ENCODE measurements at places on chromosomes 6 and 20.

- peak; percentile 83 for DNase-seq
Observed at GRCh38 chr20:12171923-12172524, 254.3 kb downstream of the BTBD3 start.

GRCh38 chr20:37686762-37687477 is 6.9 kb upstream of the CTNNBL1 start:
- DNase-seq: no peak

DNA sequence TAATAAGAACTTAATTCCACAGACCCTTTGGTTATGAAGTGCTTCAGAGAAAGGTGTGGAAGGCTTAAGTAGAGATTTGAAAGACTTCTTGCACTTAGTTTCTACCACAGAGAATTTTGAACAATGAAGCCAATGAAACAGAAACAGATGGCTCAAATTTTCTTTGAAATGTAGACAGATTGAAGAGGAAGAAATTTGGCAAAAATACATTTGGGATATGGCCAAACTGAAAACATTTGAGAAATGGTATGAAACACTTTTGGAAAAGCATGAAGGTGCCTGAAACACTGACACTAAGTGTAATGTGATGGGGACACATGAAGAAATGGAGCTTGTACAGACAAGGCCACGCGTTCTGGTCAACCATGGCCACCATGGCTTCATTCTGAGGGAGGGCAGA is 272.4 kb upstream of the EXOC2 start:
- no peak for DNase-seq

- DNase-seq: no peak
Observed at GRCh38 chr6:68226460-68226859, 408.6 kb upstream of the ADGRB3 start.

GRCh38 chr6:106279179-106279578 is 46.4 kb downstream of the ATG5 start:
- DNase-seq: no peak

DNA sequence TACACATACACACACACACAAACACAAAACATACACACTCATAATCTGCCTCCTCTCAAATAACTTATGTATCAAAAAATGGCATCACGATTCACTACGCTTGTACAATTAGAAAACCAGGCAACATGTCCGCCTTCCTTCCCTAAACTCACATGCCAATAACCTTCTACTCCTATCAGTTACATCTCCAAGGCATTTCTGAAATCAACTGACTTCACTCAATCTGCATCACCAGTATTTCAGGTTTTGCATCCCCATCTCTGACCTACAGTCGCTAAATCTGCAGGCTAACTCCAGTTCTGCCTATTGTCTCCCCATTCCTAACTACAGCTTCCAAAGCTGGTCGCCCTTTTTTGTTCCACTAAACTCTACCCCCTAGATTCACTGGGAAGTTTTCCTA is 217.5 kb downstream of the PTPRK start:
- DNase-seq: no peak

DNA sequence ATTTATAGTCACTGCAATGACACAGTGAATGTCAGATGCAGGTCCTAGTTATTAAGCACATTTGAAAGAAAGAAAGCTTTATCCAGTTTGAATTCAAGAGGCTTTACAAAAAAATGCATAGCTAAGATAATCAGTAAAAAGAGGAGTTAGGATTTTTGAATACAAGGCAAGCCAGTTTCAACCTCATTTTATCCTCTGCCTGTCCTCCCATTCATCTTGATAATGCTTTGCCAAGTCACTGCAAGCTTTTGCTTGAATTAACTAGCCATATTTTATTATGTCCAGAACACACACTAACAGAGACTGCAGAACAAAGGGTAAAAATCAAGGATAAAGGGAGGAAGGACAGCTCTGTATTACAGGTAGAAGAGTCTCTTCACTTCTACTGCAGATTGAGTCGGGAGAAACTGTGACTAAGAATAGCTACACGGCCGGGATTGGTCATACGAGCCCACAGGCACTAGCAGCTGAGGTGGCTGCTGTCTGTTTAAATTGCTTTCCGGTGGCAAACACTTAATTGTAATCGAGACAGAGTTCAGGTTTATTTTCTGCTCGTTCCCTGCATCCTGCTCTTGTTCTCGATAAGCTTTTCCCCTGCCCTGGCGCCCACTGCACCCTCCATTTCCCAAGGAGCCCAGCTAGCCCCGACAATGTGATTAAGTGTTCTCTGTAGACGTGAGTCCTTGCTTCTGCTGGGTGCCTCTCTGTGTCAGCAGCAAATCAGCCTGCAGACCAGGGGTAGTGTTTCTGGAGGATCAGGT is 30.5 kb upstream of the AKAP12 start:
- no peak for DNase-seq

DNA sequence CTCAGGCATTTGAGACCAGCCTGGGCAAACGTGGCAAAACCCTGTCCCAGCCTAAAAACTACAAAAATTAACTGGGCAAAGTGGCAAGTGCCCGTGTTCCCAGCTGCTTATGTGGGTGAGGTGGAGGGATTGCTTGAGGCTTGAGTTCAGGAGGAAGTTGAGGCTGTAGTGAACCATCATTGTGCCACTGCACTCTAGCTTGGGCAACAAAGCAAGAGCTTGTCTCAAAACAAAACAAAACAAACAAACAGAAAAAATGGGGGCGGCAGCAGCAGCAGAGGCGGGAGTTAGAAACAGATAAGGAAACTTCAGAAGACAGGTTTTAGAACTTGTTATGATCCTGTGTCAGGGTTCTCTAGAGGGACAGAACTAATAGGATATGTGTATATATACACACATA is 49.0 kb downstream of the SCAF8 start:
- no peak for DNase-seq

DNA sequence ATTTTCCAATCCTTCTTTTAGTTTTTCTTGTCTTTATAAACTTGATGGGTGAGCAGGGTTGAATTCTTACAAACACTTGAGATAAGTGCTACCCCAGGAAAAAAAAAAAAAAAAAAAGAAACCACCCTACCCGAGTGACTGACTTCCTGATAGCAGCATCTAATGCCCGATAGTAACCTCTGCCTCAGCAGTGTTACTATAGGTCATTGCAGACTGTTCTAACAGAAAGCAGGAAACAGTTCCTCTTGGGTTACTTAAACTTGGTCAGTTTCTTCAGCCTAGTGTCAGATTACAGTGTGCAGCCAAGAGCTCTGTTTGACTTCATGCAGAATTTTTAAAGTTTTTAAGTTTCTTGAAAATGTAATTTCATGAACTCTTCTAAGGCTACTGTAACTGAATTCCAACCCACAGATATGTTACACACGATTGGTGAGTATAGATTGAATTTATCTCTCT is 2.1 kb downstream of the MYLIP start:
- DNase-seq: no peak

- DNase-seq: no peak
Observed at GRCh38 chr6:15937602-15938001, 191.3 kb upstream of the MYLIP start.

DNA sequence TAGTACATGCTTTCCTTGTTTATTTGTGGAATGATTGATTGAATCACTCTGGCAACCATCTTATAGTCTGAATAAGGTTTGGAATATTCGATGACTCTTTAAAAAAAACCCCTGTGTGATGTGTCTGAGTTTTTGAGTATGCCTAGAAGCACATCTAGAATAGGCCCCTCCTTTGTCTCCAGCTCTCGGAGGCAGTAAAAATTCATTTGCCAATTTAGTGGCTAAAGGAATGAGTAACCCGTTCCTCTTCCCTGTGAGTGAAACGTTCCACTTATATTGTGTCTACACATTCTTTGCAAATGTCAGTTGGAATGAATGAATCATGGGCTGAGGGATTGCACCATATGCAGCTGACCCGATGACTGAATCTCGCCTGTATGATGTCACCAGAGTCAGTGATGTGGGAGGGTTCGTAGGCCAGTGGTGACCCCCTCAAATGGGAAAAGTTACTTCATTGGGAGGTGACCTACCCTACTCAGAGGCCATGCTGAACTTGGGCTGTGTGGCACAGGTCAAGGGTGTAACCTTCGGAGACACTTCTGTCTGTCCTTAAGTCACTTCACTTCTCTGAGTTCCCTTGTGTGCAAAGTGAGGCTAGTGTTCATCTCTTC is 21.6 kb downstream of the MOCS3 start:
- peak; percentile 96 for DNase-seq

- no peak for DNase-seq
Observed at GRCh38 chr6:24107294-24107693, 18.7 kb upstream of the NRSN1 start.

GRCh38 chr6:31400467-31401289 is 2.7 kb upstream of the MICA start:
- no peak for DNase-seq

GRCh38 chr6:114714836-114715507 is 372.1 kb upstream of the HS3ST5 start:
- DNase-seq: no peak

- no peak for DNase-seq
Observed at GRCh38 chr6:70286905-70287304, 16.0 kb downstream of the COL9A1 start.

- DNase-seq: no peak
Observed at GRCh38 chr20:58001381-58001780, 227.1 kb downstream of the ANKRD60 start.

- DNase-seq: no peak
Observed at GRCh38 chr6:35295521-35296315, 1.9 kb upstream of the DEF6 start.

GRCh38 chr6:52161689-52162438 is 24.3 kb upstream of the IL17A start:
- DNase-seq: no peak

- no peak for DNase-seq
Observed at GRCh38 chr6:183668-184067, 108.6 kb upstream of the DUSP22 start.

DNA sequence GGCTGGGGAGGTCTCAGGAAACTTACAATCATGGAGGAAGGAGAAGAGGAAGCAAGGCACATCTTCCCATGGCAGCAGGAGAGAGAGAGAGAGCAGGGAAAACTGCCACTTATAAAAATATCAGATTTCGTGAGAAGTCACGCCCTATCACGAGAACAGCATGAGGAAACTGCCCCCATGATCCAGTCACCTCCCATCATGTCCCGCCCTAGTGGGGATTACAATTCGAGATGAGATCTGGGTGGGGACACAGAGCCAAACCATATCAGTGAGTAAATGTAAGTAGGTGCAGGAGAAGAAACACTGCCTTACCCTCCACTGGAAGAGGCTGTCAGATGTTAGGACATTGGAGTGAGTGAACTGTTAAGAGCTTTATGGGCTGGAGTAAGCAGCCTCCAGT is 270.4 kb downstream of the TFAP2C start:
- DNase-seq: no peak

DNA sequence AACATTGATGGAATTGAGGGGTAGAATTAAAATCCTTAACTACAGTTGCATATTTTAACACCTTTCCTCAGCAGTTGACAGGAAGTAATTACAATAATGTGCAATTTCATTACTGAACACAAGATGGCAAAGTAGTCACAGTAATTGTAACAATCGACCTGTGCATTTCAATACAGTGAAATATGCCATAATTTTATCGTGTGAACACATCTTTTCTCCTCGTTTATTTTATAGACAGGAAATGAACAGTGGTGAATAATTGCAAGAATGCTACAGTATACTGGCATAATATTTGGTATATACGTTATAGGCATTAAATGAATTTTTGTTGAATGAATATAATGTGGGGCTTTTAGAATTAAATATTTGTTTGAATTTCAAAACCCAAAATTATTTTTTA is 25.0 kb downstream of the CYB5R4 start:
- DNase-seq: peak; percentile 32

DNA sequence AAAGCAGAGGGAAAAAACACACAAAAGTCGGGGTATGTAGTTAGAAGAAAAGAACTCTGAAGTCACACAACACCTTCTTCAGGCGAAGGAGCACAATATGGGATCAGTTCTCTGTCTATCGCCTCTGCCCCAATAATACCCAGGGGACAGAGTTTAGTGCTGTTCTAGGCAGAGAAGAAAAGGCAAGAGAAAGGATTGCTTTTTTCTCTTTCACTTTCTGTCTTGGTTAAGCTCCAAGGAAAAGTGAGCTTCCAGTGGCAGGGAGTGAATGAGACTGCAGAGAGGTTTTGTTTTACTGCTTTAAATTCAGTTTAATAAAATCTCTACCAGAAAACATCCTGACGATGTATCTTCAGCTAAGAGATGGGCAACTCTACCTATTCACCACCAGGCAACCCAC is 86.6 kb upstream of the STXBP5 start:
- DNase-seq: no peak

- DNase-seq: no peak
Observed at GRCh38 chr20:12203981-12204380, 286.3 kb downstream of the BTBD3 start.

GRCh38 chr20:46089417-46090388 is at the start of gene NCOA5:
Gene NCOA5 (minus strand): TSS chr20:46089962. CDS start chr20:46079424, 10,538 bp downstream.
- peak; percentile 92 for DNase-seq

DNA sequence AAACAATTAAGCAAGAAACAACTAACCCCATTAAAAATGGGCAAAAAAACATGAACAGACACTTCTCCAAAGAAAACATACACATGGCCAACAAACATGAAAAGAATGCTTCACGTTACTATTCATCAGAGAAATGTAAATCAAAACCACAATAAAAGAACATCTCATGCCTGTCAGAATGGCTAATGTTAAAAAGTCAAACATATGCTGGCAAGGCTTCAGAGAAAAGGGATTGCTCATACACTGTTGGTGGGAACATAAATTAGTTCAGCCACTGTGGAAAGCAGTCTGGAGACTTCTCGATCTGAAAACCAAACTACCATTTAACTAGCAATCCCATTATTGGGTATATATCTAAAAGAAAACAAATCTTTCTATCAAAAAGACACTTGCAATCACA is 217.5 kb downstream of the TINAG start:
- peak; percentile 25 for DNase-seq

GRCh38 chr6:24721461-24722215 is 2.7 kb upstream of the C6orf62 start:
- no peak for DNase-seq

DNA sequence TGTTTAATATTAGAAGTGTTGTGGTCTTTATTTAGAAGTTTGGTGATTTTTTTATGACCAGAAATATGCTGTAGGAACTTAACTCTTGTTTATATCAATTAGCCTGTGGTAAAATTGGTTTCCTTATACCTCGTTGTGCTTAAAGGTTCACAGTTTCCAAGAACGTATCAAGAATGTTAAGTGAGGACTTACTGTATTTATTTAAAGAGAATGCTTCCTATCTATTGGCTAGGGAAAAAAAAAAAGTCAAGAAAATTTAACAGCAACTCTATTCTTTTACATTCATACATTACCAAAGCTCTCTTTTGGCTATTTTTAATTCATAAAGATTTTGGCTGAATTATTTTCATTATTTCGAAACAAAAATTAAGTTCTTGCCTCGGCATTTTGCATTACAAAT is 1.6 kb downstream of the KIAA0319 start:
- DNase-seq: no peak

Data from fibroblast of skin of left quadriceps (primary cell).